ENCODE measurements at places on chromosomes 5 and 9. TPM values are rescaled to one million over a fixed set of nuclear protein-coding genes. Genes with fewer than 3 reads are reported as not detected.

The FAM169A gene
- total RNA-seq, result 1.1 TPM

The STPG3 gene
- 0.38 TPM for total RNA-seq

The DMGDH gene
- 1.3 TPM for total RNA-seq

The CLPTM1L gene
- 135 TPM for total RNA-seq

The ADCY2 gene
- 0.59 TPM for total RNA-seq

The N4BP3 gene
- 7.9 TPM for total RNA-seq

The GRAMD2B gene
- 13.7 TPM for total RNA-seq

The GLRA1 gene
- not detected for total RNA-seq

The INVS gene
- total RNA-seq, result 22.3 TPM

The GMCL2 gene
- total RNA-seq, result not detected

The RAB3C gene
- 0.30 TPM for total RNA-seq
